GM18507 (cell line): ENCODE measurements at places on chromosomes 6 and 20.

DNA sequence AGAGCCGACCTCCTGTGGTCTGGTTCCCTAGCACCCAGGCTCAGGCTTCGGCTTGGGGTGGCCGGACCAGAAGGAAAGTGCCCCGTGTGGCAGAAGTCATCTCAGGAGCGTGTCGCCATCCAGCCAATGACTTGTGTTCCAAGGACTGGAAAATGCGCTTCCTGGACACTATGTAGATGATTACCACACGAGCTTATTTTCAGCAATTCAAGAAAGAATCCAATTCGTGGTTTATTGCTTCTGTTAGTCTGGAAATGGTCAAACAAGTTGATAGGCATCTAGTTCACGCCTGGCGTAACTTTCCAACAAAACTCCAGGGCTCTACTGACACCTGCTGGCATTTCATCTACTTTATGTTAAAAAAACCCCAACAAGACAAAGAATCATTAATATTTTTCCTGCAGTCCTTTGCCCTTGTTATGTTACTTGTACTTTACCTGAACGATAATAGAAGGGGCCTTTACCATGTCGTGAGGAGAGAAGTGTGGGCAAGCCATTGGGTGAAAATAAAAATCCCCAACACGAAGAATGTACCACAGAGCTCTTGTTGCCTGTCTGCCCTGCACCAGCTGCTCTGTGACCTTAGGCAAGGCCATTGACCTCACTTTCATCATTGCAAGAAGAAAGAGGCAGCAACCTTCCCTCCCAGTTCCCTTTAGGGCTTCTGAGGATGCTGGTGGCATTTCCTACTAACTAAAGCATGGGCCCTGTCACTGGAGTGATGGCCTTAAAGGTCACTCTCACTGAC, 154.7 kb upstream of the LAMP5 start:
- DNase-seq: no peak

DNA sequence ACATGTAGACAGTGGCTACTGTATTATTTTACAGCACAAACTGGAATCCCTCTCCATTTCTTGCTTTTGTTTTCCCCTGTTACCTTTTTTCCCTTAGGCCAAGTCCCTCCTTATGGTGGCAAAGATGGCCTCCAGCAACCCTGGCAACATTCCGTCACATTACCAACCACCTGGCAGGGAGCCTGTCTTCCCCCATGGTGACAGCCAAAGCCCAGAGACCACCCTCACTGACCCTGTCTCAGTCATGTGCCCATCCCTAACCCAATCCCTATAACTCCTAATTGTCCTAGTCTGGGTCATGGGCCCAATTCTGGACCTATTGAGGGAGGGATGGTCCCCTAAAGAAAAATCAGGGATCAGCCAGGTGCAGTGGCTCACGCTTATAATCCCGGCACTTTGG, 27.6 kb downstream of the PARD6B start:
- DNase-seq: no peak

- no peak for DNase-seq
These were observed 51.3 kb upstream of the CITED2 start for GRCh38 chr6:139425780-139426179.

- no peak for DNase-seq
These were observed 402.9 kb upstream of the RUNX2 start for GRCh38 chr6:44925100-44925739.

DNA sequence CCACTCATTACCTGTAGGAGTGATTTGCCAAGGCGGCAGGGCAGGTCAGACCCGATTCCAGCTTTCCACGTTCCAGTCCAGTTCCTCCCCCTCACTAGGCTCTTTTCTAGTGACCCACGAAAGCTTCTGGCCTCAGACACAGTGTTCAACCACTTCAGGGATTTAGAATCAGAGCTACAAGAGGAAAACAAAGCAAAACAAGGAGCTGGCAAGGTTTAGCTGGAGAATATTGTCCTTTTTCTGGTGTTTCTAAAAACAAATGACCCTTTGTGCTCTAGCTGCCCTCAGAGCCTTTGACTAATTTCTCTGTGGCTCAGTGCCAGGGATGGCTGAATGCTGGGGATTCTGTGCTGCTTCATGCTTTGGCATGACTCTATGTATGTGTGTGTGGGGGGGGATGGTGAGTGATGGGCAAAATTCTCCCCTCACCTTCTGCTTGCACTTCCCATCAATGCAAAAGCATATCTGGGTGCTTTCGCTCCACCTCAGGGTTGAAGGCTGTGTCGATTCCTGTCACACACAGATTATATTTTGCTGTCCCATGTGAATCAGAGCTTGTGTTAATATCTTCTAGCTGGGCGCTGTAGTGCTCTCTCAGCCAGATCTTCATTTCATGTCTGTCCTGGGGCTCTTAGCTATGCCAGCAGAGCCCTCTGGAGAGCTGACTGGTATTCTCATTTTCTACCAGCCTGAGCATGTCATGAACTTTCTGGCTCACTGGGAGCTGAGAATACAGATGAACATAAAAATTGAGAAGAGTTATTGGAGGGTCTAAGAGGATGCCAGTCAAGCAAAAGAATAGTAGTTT, 19.3 kb upstream of the NEDD9 start:
- DNase-seq: no peak

DNA sequence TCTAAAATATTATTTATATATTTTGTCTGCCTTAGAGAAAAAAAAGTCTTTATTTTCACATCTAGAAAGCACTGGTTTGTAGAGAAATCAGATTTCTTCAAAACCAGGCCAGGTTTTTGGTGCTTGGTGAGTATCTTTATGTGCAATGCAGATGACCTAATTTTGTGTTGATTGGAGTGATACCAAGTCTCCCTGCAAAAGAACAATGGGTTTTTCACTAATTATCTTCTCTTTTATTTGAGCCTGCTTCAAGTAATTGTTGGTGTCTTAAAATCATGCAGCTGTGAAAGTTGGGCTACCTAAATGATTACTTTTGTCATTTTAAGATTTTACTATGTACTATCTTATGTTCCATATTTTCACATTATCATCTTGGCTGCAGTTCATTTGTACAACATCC, 874.7 kb downstream of the TFAP2A start:
- DNase-seq: no peak

GRCh38 chr6:4608361-4609115, 167.7 kb upstream of the CDYL start:
- no peak for DNase-seq

- DNase-seq: peak; percentile 60
These were observed 3.6 kb upstream of the MATN4 start for GRCh38 chr20:45311589-45312211.

GRCh38 chr6:80939898-80940297, 812.6 kb downstream of the TENT5A start:
- DNase-seq: no peak

DNA sequence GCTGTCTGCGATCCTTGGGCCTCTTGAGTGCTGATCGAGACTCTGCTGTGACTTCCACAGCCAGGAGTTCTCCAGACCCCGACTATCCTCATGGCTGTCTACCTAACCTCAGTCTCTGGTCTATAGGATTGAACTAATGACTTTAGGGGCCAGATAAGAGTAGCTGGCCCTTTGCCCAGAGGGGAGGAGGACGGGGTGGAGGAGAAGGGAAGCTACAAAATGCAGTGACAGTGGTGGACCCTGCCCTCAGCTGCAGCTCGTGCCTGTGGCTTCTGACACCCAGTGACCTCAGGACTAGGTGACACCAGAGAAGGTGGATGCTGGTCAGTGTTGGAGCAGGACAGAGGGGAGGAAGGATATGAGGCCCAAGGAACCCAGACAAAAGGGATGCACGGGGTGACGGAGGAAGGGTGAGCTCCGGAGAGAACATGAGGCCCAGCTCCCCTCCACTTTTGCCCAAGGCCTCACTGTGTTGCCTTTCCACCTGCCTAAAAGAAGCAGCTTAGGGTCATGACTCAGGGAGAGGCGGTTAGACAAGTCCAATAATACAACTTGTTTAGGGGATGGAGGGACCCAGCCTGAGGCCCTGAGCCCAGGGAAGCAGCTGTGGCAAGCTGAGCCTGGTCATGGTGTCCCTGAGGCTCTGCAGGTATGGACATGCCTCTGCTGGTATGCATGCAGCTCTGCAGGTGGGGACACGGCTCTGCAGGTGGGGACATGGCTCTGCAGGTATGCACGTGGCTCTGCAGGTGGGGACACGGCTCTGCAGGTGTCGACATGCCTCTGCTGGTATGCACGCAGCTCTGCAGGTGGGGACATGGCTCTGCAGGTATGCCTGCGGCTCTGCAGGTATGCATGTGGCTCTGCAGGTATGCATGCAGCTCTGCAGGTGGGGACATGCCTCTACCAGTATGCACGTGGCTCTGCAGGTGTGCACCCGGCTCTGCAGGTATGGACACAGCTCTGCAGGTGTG, 67.7 kb downstream of the SYNJ2 start:
- no peak for DNase-seq

- no peak for DNase-seq
These were observed 237.8 kb downstream of the SYNE1 start for GRCh38 chr6:152399399-152399798.

GRCh38 chr6:10400330-10400729, 14.5 kb downstream of the TFAP2A start:
- no peak for DNase-seq
